Bronchus fibroblast of lung (primary cell): ENCODE measurements at places on chromosomes 2 and 18. TPM values are rescaled to one million over a fixed set of nuclear protein-coding genes. Genes with fewer than 3 reads are reported as not detected.

The GPR155 gene
- total RNA-seq = 0.74 and 1.3 TPM in 2 replicates

The RTP5 gene
- not detected in 2 replicates for total RNA-seq

The METTL5 gene
- total RNA-seq = 58.9 and 59.3 TPM in 2 replicates

The GAD1 gene
- not detected in 2 replicates for total RNA-seq

The BOLL gene
- not detected in 2 replicates for total RNA-seq

The C2orf66 gene
- not detected in 2 replicates for total RNA-seq

The ST8SIA5 gene
- 0.17 TPM in 1 of 2 replicates, not detected in the other for total RNA-seq

The COBLL1 gene
- total RNA-seq = 0.67 and 0.74 TPM in 2 replicates

The AMMECR1L gene
- 6.1 TPM in 2 replicates for total RNA-seq

The TMEM178A gene
- total RNA-seq = 0.84 TPM in 1 of 2 replicates, not detected in the other

The BMP10 gene
- total RNA-seq = not detected in 2 replicates

The CRYBA2 gene
- not detected in 2 replicates for total RNA-seq

The NEU2 gene
- not detected in 2 replicates for total RNA-seq

The PUS10 gene
- 3.7 and 7.1 TPM in 2 replicates for total RNA-seq

The CFAP65 gene
- not detected in 2 replicates for total RNA-seq

The ADD2 gene
- under 0.01 and 0.59 TPM in 2 replicates for total RNA-seq

The ZNF513 gene
- total RNA-seq = 5.8 and 9.1 TPM in 2 replicates

The SIX3 gene
- total RNA-seq = not detected in 2 replicates

The SCYGR4 gene
- total RNA-seq = not detected in 2 replicates

The SCN7A gene
- 0.74 and 0.84 TPM in 2 replicates for total RNA-seq

The MARCHF4 gene
- total RNA-seq = 0.67 and 1.2 TPM in 2 replicates

The MAP2 gene
- 4.9 and 5.5 TPM in 2 replicates for total RNA-seq

The XDH gene
- 0.17 and 0.30 TPM in 2 replicates for total RNA-seq

The PTH2R gene
- under 0.01 TPM in 1 of 2 replicates, not detected in the other for total RNA-seq

The TCF23 gene
- total RNA-seq = not detected in 2 replicates

The C18orf54 gene
- total RNA-seq = 3.7 and 4.5 TPM in 2 replicates

The DTNA gene
- 8.3 and 10.4 TPM in 2 replicates for total RNA-seq

The NEB gene
- under 0.01 and 0.17 TPM in 2 replicates for total RNA-seq

The SRBD1 gene
- total RNA-seq = 12.9 and 13.6 TPM in 2 replicates

The HNRNPA3 gene
- 28.5 and 29.3 TPM in 2 replicates for total RNA-seq

The ALS2 gene
- 14.1 and 15.5 TPM in 2 replicates for total RNA-seq

The TXNDC2 gene
- total RNA-seq = not detected in 2 replicates

The ALPG gene
- not detected in 2 replicates for total RNA-seq

The OR6B2 gene
- not detected in 2 replicates for total RNA-seq

The IL1RL2 gene
- 0.50 and 0.74 TPM in 2 replicates for total RNA-seq

The IWS1 gene
- total RNA-seq = 27.6 and 32.1 TPM in 2 replicates

The SPP2 gene
- total RNA-seq = not detected in 2 replicates

The RAMP1 gene
- total RNA-seq = 22.0 and 23.4 TPM in 2 replicates

The SMAD4 gene
- 64.9 and 69.7 TPM in 2 replicates for total RNA-seq

The LIPT1 gene
- 2.1 and 8.7 TPM in 2 replicates for total RNA-seq

The VWC2L gene
- not detected in 2 replicates for total RNA-seq

The SP3 gene
- 75.0 and 77.7 TPM in 2 replicates for total RNA-seq

The HJURP gene
- 39.4 and 40.5 TPM in 2 replicates for total RNA-seq

The MC5R gene
- total RNA-seq = not detected in 2 replicates

The SERPINB5 gene
- 0.15 TPM in 1 of 2 replicates, not detected in the other for total RNA-seq

The PRKAG3 gene
- total RNA-seq = not detected in 2 replicates

The FAM124B gene
- total RNA-seq = not detected in 2 replicates

The SH2D6 gene
- total RNA-seq = 0.34 and 0.59 TPM in 2 replicates

The CELF4 gene
- total RNA-seq = not detected in 2 replicates

The ANKRD30BL gene
- not detected in 2 replicates for total RNA-seq

The DCDC2C gene
- total RNA-seq = not detected in 2 replicates

The SPHKAP gene
- not detected in 2 replicates for total RNA-seq

The FSHR gene
- not detected in 2 replicates for total RNA-seq
